H1 (cell line): ENCODE measurements at places on chromosomes 11 and 22. TPM values are rescaled to one million over a fixed set of nuclear protein-coding genes. Genes with fewer than 3 reads are reported as not detected.

- no peak overlapping the region for H3K27ac ChIP-seq
- H3K27me3 ChIP-seq = no peaks in the 10 kb centered on the region
- DNase-seq = no peak
These were observed 7.9 kb upstream of the SYT12 start for GRCh38 chr11:67015048-67015447.

DNA sequence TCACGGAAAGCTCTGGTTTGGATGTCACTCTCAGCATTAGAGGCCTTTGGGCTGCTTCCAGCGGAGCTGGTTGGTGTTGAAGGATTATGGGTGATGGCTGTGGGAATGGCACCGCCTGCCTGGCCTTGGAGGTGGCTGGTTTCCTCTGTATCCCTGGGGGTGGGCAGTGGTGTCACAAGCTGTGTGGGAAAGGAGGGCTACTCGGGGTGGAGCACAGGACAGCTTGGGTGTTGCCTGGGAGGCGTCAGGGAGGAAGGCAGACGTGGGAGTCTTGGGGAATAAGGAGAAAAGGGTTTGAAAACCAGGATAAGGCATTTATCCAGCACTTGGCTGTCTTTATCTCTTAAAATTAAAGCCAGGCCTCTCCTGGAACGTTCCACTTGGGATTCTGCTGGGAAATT lies 71.8 kb downstream of the ADAMTS15 start:
- no peaks in the 10 kb centered on the region for H3K27me3 ChIP-seq
- peak; percentile 33 for DNase-seq
- no peaks in the 10 kb centered on the region for H3K36me3 ChIP-seq
- peaks cover 22% of the 10 kb centered on the region for H3K4me1 ChIP-seq
- H3K4me3 ChIP-seq = no peak overlapping the region

DNA sequence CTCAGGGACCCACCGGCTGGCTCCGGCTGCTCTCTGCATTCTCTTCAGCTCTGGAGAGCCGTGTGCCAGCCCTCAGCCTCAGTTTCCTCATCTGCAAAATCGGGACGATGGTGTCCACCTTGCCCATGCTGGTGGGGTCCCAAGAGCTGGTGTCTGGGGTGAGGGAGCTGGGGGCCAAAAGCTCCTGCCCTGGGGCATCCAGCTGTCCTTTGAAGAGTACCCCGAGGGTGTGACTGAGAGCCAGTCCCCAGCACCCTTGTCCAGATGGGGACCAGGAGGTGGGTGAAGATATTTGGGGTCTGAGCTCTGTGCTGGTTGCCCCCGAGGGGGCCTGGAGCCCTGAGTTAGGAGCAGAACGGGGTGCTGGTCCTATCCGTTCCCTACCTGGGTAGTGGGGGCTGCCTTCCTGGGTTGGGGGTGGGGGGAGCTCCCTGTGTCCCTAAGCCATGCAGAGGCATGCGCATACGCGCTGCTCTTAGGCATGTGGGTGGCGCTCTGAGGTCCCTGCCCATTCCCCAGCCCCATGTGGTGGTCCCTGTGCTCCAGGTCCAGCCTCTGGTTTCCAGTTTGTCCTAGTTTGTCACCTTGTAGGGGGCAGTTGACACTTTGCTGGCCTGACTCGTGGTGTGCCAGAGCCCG lies 4.9 kb downstream of the LRP5 start:
- H3K4me1 ChIP-seq = peaks cover 8% of the 10 kb centered on the region
- H3K27me3 ChIP-seq = no peaks in the 10 kb centered on the region
- no peak for DNase-seq

- no peaks in the 10 kb centered on the region for H3K27me3 ChIP-seq
- no peak overlapping the region for H3K4me3 ChIP-seq
- H3K4me1 ChIP-seq = peaks cover 8% of the 10 kb centered on the region
- H3K36me3 ChIP-seq = no peaks in the 10 kb centered on the region; the same call in 1 of the 2 replicates
- DNase-seq = no peak
These were observed 3.6 kb downstream of the C11orf16 start for GRCh38 chr11:8928981-8929615.

DNA sequence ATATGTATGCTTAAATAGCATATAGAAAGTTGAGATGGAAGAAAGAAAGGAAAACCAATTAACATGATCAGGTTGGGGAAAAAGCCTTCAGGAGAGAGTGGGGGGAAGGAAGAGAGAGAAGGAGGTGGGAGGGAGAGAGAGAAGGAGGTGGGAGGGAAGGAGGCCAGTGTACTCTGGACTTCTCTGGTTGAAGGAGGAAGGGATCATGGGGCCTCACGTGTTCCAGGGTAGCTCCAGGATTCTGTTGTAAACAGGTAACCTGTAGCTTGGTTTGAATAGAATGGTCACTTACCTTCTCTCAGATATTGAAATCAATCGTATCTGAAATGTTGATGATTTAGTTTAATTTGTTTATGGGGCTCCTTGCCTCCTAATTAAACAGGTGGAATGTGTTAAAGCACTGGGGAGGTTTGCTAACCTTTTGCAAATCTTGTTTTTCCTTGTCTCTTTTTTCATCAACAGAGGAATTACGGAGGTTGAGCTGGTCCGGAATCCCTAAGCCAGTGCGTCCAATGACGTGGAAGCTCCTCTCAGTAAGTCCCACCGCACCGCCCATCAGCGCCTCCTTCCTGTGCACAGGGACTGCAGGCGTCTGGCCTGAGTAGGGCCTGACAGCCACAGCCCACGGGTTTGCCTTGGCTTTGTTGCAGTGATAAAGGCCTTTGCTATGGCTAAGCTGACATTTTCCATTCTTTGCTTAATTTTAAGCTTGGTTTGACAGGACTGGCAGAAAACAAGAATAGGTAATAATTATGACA lies 115.9 kb downstream of the TBC1D22A start:
- no peak overlapping the region for H3K27ac ChIP-seq
- H3K36me3 ChIP-seq = no peaks in the 10 kb centered on the region
- no peaks in the 10 kb centered on the region for H3K27me3 ChIP-seq
- H3K4me3 ChIP-seq = no peak overlapping the region
- DNase-seq = no peak

DNA sequence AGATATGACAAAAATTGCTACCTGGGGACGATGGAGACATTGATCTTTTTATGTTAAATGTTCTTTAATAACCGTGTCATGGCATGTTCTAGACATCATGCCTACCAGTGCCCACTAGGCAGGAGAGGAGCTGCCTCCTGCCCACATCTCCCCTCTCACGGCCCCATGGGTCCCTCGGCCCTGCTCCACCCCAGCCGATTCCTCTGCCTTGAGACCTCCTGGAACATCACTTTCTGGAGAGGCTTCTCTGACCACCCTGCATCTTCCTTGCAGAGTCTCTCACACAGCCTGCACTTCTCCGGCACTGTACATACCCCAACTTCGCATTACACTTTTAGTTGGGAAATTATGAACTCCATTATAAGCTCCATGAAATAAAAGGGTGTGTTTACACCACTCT lies 16.8 kb downstream of the EFCAB6 start:
- no peaks in the 10 kb centered on the region; the same call in 1 of the 2 replicates for H3K4me1 ChIP-seq
- H3K27ac ChIP-seq = no peak overlapping the region
- H3K36me3 ChIP-seq = no peaks in the 10 kb centered on the region
- no peak for DNase-seq
- H3K27me3 ChIP-seq = no peaks in the 10 kb centered on the region

POTEH gene
- not detected in 2 replicates for total RNA-seq

CD3D gene
- total RNA-seq = not detected in 2 replicates

MRPL21 gene
- total RNA-seq = 103 and 107 TPM in 2 replicates
